ENCODE measurements at places on chromosomes 13 and 19.

DNA sequence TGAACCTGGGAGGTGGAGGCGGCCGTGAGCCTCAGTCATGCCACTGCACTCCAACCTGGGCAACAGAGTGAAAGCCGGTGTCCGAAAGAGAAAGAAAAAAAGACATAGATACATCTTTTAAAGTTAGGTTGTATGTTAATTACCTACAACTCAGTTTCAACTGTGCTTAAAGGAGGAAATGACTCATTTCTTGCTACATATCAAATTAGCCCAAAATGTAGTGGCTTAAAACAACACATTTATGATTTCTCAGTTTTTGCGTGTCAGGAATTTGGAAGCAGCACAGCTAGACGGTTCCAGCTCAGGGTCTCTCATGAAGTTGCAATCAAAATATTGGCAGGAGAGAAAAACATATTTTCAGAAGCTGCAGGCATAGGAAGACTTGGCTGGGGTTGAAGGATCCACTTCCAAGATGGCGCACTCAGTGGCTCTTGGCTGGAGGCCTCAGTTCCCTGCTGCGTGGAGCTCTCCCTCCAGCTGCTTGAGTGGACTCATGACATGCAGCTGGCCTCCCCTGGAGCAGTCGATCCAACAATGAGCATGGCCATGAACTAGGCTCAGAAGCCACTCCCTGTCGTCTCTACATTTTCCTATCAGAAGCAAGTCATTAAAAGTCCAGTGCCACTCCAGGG, 7.1 kb downstream of the LDLR start:
- DNase-seq: no peak

GRCh38 chr13:36998624-36999041, 507 bp downstream of the ALG5 start:
- DNase-seq: no peak

GRCh38 chr13:110855363-110855762, 59.5 kb downstream of the ANKRD10 start:
- DNase-seq: no peak

- no peak for DNase-seq
Measured at GRCh38 chr19:3826163-3826562, 40.0 kb upstream of the MATK start.

DNA sequence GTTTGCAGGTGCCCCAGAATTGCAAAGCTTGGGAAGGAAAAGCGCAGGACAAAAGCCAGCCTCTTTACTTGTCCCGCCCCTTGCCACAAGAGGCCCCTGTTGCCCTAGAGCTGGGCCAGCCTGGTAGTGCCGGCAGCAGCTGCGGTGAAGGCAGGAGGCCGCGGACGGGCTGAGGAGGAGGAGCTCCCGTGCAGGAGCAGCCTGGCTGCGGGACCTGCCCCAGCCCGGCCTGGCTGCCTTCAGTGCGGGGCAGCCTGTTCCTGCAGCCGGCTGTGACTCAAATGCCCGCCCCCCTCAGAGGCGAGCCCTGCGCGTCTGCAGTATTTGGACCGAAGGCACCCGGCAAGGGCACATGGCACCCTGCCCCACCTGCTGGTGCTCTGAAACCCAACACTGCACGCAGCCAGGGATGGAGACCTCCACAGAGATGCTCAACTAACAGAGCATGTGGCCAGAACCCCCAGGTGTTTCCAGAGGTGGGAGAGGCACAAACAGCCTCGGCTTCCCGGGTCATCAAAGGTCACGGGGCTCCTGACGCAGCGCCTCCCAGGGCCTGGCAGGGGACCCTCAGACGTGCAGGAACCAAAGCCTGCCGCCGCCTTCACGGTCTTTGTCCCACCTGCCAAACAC, 29.7 kb downstream of the NAXD start:
- no peak for DNase-seq

DNA sequence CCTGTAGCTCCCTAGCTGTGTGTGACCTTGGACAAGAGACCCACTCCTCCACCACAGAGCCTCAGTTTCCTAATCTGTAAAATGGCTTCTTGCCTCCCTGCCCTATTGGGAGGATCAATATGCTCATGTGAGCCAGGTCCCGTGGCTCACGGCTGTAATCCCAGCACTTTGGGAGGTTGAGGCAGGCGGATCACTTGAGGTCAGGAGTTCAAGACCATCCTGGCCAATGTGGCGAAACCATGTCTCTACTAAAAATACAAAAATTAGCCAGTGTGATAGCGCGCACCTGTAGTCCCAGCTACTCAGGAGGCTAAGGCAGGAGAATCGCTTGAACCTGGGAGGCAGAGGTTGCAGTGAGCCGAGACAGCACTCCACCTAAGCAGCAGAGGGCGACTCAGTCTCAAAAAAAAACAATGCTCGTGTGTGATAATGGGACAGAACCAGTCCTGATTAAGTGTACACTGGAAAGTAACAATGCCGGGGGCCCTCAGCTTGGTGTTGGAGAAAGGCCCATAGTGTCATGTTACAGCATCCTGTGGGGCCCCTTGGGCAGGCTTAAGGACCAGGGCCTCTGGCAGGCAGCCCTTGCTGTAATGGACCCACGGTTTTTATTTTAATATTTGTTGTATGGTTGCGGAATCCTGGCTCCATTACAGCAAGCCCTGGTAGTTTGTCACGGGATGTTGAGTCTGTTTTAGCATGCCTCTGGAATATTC, 6.8 kb downstream of the RPS11 start:
- DNase-seq: no peak

GRCh38 chr19:10289836-10290356, at the start of gene ICAM5:
TSS of gene ICAM5 (plus strand) at chr19:10289952. CDS start at chr19:10290044, 92 bp downstream.
- DNase-seq: peak; percentile 13

DNA sequence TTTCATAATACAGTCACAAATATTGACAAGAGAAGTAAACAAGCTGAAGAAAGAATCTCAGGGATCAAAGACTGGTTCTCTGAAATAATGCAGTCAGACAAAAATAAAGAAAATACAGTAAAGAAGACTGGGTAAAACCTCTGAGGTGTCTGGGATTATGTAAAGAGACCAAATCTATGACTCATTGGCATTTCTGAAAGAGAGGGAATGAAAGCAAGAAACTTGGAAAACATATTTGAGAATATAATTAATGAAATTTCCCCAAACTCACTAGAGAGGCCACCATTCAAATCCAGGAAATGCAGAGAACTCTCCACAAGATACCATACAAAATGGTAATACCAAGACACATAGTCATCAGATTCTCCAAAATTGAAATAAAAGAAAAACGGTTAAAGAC, 53.0 kb upstream of the GPC6 start:
- DNase-seq: no peak

- no peak for DNase-seq
Measured at GRCh38 chr13:40292108-40292507, 374.3 kb downstream of the FOXO1 start.

DNA sequence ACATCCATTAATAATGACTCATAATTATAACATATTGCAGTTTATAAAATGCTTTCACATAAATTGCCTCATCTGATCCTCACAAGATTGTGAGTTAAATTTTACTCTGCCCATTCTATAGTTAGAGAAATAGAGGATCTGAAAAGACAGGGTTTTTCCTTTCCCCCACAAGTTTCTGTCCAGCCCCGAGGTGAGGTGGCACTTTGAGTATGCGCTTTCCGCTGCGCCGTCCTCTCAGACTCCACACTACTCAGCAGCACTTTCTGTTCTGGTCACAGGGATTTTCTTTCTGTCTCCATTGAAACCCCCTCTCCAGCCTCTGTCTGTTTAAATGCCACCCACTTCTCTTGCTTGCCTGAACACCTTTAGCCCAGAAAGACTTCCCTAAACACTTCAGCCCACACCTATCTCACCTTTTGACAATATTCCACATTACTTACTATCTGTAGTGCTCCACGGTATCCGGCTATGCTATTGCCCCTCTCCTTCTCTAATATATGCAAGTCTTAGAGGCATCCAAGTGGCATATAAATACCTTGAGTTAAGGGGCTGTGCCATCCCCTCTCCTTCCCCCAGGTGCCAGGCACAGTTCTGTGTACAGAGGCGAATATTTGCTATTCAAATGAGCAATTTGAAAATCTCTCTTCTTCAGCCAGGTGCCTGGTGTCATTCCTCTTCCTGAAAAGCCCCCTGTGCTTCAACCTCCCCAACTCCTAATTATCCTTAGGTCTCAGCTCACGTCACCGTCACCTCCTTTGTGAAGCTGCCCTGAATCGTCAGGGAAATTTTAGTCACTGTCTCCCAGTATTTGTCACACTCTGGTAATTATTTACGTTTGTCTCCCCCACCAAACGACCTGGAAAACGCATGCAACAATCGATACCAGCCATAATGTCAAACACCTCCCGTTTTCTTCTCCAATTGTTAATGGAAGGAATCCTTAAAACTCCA, 268.7 kb downstream of the NHLRC3 start:
- no peak for DNase-seq

DNA sequence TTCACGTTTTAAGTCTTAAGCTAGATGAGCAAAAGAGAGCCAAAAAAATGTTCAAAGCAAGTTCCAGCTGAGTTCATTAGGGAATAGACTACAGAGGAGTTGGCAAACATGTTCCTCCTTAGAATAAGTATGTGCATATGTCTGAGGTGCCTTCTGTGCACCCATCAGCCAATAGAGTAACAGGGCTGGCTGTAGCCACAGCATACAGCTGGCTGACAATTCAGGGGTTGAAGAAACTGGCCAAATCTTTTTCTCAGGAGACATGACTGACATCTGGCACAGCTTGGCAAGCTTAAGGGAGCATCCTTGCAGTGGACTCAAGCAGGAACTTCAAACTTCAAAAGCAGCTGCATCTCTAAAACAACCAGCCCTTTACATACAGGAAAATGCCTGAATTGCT, 414.8 kb upstream of the PCDH20 start:
- DNase-seq: no peak

DNA sequence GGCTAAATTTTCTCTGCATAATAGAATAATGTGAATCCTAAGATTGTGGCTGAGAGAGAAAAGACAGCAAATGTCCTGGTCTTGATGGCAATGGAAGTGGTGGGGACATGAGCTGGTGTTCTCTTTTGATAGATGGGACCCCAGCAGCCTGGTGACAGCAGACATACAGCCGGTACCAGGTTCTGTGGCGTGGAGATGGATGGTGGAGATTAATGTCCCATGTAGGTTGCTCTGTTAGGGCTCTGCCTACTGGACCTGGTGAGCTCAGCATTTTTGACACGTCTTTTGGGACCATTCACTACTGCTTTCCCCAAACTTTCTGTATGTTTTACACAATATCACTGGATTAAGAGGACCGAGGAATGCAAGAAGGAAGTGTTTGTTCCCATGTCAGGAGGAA, 8.2 kb upstream of the SIGLEC14 start:
- DNase-seq: no peak

DNA sequence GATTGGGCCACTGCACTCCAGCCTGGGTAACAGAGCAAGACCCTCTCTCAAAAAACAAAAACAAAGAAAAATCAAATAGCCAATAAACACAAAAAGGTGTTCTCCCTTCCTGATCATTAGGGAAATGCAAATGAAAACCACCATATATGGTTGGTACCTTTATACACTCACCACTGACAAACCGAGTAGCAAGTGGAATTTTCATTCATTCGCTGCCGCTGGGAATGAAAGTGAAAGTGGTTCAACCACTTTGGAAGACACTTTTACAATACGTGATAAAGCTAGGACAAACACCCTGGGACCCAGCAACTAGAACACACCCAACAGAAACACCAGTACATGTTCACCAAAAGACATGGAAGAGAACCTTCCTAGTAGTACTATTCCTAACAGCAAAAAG, 21.0 kb downstream of the GRIK5 start:
- no peak for DNase-seq

- DNase-seq: no peak
Measured at GRCh38 chr19:7109678-7110289, 40.3 kb downstream of the ZNF557 start.

DNA sequence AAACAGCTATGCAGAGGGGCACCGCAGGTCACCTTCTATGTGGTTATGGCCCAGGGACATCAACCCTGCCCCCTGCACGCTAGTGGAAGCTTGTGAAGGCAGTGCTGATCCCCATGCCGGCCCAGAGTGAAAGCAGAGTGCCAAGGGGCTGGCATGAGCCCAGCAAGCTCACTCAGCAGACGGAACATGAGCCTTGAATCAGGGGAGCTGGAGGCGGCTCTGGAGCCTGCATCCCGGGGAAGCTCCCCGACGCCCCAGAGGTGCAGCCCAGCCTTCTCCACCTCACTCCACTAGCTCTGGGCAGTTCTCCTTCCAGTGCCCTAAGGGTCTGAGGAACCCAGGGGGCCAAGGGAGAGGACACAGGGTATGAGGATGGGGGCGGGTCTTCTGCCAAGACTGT, 19.0 kb upstream of the ISYNA1 start:
- no peak for DNase-seq

GRCh38 chr19:18789883-18790565, 1.1 kb downstream of the COMP start:
- no peak for DNase-seq

DNA sequence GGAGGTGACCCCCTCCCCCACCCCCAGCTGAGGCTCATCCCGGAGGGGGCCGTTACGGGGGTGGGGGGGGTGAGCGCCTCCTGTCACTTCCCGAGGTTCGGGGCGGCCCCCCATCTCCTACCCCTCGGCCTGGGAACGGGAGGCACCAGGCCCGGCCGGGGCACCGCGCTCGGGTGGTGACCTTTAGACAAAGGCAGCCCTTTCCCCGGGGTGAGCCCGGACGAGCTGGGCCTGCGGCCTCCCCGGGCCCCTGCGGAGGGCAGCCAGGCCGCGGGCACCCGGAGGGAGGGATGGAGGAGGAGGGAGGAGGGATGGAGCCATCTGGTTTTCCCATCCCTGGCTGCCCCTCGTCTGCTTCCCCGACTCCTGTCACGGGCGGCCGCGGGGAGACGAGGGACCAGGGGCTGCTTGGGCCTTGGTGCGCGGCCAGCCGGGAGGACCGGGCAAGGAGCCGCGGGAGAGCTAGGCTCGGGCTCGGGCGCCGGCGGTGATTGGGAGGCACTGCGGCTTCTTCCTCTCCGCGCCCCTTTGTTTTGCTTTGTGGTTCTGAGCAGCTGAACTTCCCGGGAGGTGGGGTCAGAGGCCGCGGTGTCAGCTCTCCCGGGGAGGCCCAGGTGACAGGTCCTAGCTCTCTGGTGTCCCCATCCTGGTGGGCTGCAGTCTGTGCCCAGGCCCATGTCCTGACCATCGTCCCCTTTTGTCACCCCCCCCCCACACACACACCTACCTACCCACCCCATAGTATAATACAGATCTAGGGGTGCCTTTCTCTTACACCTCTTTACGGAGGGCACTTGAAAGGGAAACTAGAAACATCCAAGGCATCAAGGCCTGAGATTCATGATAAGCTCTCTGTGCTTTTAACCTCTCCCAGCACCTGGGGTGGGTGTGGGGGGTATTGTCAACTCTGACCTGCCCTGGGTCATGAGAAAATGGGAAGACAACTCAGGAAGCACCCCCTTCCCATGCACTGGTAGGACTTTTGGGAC, 1.3 kb downstream of the BICRA start:
- peak; percentile 11 for DNase-seq

GRCh38 chr13:71591374-71591773, 275.6 kb downstream of the DACH1 start:
- DNase-seq: no peak
